Thyroid gland (tissue), 4 donors: ENCODE measurements at places on chromosomes 5 and 9.

GRCh38 chr5:40260361-40260760 is 419.4 kb upstream of the PTGER4 start:
- no peak for DNase-seq

DNA sequence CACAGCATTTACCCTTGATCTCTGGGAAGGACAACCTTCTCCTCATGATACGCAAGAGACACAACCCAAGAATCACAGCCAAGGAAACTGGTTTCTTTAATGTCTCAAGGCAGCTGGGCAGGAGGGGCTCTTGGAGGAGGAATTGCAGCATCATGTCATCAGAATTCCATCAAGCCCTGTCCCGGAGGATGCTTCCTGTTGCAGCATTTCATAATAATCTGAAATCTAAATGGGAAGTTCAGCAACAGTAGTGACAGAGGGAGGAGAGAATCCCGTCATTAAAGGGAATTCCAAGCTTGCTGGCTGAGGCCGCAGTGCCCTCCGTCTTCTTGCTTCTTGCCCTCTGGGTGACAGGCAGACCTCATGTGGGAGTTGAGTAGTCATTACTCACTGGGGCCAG is 192.7 kb downstream of the TENT4A start:
- DNase-seq: no peak

DNA sequence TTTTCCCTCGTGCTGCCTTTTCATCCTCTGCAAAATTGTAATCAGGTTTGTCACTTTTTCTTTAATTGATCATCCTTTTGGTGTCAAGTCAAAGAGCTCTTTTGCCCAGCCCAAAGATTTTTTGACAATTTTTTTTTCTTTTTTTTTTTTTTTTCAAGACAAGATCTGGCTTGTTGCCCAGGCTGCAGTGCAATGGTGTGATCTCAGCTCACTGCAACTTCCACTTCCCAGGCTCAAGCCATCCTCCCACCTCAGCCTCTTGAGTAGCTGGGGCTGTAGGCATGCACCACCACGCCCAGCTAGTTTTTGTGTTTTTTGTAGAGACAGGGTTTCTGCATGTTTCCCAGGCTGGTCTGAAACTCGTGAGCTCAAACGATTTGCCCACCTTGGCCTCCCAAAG is 36.7 kb downstream of the CDK7 start:
- peak; percentile 83 for DNase-seq

DNA sequence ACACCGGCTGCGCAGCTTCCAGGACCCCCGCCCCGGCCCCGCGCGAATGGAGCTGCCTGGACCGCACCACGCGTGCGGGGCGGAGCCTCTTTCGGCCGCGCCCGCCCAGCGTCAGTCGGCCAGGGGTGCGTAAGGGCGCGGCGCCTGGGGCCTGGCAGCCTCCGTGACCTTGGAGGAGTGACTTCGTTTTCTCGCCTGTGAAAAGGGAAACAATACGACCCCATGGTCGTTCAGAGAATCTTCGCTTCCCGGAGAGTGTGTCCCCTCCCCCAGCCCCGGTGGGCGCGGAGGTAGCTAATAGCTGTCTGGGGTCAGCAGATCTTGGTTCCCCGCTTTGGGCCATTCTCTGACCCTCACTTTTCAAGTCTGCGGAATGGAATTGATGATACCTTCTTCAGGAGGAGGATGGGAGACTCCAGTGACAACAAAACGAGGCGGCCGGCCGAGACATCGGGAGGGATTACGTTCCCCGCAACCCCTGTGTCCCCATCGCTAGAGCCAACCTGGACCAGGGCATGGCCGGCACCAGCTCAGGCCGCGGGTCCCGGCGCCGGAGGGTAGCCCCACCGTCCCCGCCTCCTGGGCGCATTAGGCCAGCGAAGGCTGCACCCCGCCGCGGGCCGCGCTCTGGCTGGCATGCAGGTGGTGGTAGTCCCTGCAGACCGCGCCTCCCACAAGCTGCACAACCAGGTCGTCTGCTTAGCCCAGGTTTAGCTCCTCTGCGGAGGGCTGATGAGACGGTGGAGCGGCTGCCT is 5.5 kb upstream of the CDHR2 start:
- DNase-seq: peak; percentile 76

GRCh38 chr5:167753725-167754490 is 537.5 kb upstream of the WWC1 start:
- no peak for DNase-seq

GRCh38 chr9:136074706-136075105 is 20.4 kb downstream of the NACC2 start:
- DNase-seq: no peak

- DNase-seq: no peak
Measured at GRCh38 chr5:66337626-66338226, 193.6 kb downstream of the SREK1 start.

GRCh38 chr5:37889612-37890317 is 49.9 kb upstream of the GDNF start:
- DNase-seq: no peak

- no peak for DNase-seq
Measured at GRCh38 chr9:92706218-92706940, 36.4 kb upstream of the IPPK start.

DNA sequence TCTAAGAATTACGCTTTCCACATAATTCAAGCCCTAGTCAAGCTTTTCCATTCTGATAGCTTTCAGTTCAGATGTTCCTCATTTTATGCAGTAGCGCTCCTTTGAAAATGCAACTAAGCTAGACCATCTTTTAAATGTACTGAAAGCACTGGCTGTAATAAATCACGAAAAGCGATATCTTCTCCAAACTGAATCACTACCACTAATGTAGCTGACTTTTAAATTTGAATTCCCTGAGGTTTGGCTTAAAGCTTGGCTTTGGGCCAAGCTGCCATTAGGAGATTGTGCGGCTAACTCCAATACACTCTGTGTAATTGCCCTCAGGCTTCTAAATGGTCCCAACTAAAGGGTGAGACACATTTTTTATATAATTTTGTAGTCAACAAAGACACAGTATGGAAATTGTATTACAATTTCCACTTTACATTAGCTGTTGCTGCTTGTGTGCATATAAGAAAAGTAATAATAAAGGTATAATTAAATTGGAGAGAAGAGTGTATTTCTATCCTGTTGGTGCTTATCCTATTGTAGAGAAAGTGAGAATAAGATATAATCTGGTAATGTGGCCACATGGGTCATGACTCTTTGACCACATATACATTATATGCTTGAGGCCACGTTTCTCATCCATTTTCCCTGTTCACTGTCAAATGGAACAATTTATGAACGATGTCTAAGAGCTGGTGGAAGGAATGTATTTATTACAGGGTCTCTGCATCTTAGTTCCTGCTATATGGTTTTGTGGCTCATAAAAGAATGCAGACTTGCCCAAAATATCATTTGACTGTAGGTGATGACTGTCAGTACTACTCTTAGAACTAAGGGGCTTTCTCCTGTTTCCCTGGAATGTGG is 118.7 kb upstream of the TAF11L2 start:
- DNase-seq: no peak

DNA sequence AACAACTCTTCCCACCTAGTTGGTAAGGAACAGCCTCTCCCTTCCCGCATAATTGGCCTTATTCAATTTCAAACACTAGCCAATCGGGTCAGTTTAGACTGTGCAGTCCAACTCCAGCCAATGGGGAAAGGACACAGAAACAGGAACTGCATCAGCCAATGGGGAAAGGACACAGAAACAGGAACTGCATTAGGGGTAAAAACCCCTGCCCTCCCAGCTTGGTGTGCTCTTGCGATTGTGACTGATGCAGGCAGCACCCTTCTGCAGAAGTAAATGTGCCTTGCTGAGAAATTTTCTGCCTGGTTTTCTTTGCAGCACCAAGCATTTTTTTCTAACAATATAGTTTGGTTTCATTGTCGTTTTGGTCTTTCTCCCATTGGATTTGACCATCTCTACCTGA is 8.5 kb upstream of the GLT6D1 start:
- no peak for DNase-seq

DNA sequence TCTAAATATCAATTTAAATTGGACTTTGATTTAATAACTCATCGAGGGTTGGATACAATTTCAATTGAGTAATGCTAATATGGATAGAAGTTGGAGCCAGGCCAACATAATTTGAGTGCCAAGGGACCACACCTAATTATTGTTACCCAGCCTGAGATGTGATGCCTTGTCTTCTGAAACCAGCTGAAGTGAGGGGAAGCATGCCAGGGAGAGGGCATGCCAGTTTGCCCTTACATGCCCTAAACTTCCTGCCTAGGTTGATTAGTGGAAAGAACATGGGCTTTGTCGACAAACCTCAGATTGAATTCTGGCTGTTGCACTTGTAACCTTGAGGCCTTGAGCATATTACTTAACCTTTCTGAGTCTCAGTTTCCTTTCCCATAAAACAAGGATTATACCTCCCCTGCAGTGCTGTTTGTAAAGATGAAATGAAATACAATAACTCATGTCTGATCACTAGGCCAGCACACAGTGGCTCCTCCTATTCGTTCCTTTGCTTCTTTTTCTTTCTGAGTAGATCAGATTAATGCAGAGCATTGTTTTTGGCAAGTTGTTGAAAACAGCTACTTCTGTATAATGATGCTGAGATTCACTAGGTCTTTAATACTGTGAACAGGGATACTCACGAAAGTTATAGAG is 412.8 kb downstream of the TLE4 start:
- no peak for DNase-seq

DNA sequence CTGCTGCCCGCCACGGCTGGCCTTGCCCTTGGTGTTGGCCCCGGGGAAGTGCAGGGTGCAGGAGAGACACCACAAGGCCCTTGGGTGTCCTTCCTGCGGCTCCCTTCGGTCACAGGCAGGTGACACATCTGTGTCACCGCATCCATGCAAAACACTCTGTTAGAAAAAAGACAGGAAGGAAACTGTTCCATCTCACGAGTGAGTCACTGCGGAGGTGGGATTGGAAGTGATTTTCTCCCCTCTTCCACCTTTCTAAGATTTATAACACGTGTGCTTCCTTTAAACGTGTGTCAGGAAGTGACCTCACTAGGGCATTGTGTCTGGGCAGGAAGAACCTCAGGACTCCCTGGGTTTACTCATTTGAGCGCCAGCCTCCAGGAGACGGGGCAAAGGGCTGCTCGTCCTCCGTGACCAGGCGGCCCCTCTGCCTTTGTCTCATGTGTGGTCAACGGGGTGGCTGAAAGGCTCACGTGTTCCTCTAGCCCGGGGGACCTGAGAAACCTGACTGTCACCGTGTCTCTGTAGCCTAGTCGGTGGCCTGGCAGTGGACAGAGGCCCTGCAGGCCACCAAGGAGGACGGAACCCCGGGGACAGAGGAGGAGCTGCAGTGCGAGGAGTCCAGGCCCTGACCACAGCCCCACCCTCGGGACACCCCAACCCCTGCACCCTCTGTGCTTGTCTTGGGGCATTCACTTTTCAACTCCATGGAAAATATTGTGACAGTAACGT is 4.9 kb upstream of the LCN1 start:
- no peak for DNase-seq

- no peak for DNase-seq
Measured at GRCh38 chr9:25396828-25397227, 281.4 kb downstream of the TUSC1 start.

- DNase-seq: no peak
Measured at GRCh38 chr5:85140471-85140870, 755.8 kb upstream of the EDIL3 start.

DNA sequence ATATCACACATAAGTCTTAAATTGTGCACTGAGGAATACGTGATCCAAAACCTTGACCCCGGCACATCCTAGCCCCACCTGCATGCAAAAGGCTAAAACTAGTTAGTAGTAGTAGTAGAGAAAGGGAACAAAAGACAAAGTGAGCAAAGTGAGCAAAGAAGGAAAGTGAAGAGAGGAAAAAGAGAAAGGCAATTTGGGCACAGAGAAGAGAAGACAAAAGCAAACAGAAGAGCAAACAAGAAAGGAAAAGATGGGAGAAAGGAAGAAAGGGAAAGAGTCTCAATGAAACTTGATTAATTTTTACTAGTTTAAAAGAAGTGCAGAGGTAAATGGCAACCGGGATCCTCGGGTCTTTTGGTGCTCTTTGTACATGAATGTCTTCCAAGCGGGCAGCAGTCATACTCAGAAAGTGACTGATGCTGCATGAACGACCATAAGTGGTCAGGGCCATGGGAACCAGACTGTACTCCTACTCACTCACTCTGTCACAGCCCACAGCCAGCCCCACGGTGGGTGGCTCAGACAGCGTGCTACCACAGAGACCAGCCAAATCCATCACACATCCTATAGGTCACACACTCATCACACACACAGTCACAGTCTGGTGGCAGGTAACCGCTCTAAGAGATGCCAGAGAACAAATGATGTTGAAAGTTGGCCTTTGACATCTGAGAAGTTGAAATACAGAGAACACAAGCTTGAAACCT is 203.9 kb downstream of the FBN2 start:
- no peak for DNase-seq

- DNase-seq: no peak
Measured at GRCh38 chr5:170162631-170163321, 57.1 kb downstream of the FOXI1 start.

DNA sequence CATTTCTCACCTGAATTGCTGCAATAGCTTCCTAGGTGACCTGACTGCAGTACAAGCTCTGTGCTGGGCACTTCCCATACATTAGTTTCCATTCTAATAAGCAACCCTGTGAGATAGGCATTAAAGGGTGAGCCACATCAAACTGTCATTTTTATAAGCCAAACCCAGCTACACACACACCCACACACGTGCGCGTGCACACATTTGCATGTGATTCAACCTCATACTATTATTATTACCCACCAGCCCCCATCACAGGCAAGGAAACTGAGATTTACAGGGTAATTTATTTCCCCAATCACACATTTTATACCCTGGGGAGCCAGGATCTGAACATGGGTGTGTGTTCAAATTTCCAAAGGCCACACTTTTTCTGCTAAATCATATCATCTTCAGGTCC is 93.6 kb downstream of the TTLL11 start:
- no peak for DNase-seq

DNA sequence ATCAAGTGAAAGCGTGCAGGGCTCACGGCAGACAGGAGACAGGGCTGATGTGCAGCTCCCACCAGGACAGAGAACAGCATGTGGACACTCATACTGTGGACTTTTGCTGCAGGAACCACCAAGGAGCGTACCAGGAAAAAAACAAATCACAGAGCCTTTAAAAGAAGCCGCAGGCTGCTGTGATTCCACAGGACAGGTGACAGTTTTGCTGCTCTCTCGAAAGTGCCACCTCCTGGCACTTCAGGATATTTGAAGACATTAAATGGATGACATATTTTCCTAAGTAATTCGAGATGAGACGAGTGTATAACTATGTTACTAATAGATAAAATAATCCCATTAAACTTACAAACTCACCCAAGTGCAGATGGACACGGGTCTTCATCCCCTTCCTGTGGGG is 29.3 kb downstream of the ZDHHC11 start:
- DNase-seq: no peak

DNA sequence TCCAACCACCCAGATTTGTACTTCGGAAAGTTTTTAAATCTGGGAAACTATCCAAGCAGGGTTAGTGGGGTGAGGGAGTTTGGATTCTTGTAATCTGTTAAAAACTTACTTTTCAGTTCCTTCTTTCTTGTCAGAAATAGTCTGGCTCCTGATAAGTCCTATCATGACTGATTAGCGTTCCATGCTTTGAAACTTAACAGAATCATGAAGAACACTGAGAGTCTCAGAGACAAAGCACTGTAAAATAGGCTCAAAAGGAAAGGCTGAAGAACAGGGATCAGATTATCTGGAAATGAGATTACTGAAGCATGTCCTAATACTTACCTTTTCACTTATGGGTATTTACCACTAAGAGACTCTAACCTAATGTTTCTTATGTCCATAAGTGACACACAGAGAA is 242.5 kb downstream of the ARRDC3 start:
- DNase-seq: no peak

GRCh38 chr9:103941104-103941503 is 153.0 kb upstream of the SMC2 start:
- DNase-seq: no peak
